Foreskin melanocyte (primary cell): ENCODE measurements at places on chromosomes 12 and 14.

GRCh38 chr14:95535226-95536021, 574 bp downstream of the GLRX5 start:
- no peak for DNase-seq

- no peak for DNase-seq
These were observed 3.8 kb upstream of the B3GNT4 start for GRCh38 chr12:122199484-122200355.

DNA sequence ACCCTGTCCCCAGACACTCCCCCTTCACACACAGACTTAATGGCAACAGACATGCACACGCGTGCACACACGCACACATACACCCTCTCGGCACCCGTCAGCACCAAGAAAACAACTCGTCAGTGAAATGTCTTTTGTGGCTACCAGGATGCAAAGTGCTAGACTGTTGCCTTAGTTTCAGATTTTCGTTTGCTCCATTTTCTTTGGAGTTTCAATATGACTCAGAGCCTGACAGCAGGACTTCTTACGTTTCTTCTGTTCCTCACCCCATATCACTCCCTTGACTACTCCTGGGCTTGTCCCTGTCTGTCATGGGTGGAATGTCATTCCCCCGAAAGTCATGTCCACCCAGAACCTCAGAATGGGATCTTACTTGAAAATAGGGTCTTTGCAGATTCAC, 182.9 kb downstream of the GLT1D1 start:
- DNase-seq: no peak

GRCh38 chr12:80045594-80045993, 53.7 kb upstream of the OTOGL start:
- DNase-seq: no peak

- DNase-seq: no peak
These were observed 284.8 kb downstream of the FBXL14 start for GRCh38 chr12:1309613-1310012.

- no peak for DNase-seq
These were observed 151.6 kb downstream of the KICS2 start for GRCh38 chr12:64070454-64070853.

GRCh38 chr14:57785058-57785457, 80.8 kb downstream of the SLC35F4 start:
- DNase-seq: no peak

DNA sequence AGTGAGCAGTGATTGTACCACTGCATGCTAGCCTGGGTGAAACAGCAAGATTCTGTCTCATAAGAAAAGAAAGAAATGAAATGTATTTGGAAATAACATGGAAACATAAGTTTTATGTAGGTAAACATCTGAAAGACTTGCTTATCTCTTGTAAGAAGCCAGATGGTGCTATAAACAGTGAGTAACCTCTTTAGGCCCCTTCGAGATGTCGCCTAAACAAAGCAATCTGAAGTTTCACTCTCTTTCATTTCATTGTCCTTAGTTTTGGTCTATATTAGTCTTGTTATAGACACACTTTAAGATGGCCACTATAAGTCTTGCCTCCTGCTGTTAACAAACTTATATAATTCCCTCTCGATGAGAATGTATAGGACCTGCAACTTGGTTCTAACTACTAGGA, 472.6 kb upstream of the ATP2B1 start:
- no peak for DNase-seq

- no peak for DNase-seq
These were observed 26.8 kb downstream of the EMP1 start for GRCh38 chr12:13223179-13223804.

GRCh38 chr14:105030836-105031396, 10.0 kb upstream of the CDCA4 start:
- DNase-seq: no peak

DNA sequence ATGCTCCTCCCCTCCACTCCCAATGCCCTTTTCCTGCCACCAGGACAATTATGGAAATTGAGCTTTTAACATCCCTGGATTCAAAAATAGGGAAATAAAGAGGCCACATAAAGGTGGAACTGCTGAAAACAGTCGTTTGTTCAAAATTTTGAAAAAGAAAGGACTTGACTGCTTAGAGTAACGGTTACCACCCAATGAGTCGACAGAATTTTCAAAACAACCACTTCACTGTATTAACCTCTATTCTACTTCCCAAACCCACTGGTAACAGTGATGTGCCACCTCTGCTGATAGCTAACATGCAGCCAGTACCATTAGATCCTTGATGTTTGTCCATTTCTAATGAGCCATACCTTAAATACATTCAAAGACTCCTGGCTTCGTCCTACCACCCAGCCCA, 4.9 kb downstream of the ST8SIA1 start:
- DNase-seq: no peak

- DNase-seq: peak; percentile 31
These were observed 9.2 kb upstream of the INF2 start for GRCh38 chr14:104680056-104680805.

DNA sequence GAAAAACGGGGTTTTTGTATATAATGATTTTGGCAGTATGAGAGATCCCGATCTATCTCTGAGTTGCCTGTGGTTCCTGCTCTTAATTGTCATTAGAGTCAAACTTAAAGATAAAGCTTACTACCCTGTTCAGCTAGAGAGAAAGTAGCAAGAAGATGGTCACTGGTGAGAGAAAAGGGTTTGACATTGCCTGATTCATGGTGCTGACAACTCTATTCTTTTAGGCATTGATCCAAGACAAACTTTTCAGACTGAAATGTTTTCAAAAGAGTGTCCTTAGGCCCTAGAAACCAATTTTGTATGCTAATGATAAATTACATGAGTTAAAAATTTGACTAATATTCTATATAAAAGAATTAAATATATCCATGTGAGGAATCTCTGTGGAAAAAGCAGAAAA, 35.1 kb downstream of the PELI2 start:
- no peak for DNase-seq

DNA sequence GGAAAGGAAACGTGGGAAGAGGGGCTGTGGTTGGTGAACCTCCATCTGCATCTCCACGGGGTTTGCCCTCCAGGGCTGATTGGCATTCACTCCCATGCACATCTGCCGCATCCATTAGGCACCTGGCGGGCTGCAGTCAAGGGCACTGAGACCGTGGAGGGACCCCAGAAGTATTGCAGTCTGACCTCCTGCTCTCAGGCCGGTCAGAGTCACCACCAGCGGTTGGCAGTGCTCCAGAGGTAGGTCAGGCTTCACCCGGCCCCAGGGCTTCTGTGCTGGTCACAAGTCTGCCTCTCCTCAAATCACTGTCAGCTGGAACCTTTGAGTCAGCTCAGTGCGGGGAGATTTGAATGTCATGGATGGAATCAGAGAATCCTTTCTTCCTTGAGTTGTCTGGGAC, 132.3 kb downstream of the PAPOLA start:
- DNase-seq: peak; percentile 27

- DNase-seq: no peak
These were observed 63.3 kb downstream of the SUSD6 start for GRCh38 chr14:69674546-69675244.

DNA sequence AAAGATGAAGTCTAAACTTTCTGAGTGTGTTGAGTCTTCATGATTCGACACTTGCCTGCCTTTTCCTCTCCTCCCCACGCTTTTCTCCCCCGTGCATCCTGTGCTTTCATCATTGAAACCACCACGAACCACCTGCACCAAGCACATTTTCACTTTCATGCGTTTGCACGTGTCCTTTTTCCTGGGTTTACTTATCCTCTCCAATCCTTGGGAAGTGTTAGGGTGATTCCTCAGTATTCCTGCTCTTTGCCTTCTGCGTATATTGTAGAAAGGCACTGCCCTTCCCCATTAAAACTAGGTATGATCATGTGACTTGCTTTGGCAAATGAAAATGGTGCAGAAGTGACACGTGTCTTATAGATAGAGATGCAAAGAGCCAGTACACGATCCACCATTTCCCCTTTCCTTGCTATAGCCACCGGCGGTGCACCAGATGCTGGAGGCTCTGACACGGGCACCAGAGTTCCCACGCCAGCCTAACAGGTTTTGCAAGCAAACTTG, 106.6 kb downstream of the BRMS1L start:
- DNase-seq: no peak

- no peak for DNase-seq
These were observed 71.9 kb downstream of the BCL11B start for GRCh38 chr14:99199846-99200653.

DNA sequence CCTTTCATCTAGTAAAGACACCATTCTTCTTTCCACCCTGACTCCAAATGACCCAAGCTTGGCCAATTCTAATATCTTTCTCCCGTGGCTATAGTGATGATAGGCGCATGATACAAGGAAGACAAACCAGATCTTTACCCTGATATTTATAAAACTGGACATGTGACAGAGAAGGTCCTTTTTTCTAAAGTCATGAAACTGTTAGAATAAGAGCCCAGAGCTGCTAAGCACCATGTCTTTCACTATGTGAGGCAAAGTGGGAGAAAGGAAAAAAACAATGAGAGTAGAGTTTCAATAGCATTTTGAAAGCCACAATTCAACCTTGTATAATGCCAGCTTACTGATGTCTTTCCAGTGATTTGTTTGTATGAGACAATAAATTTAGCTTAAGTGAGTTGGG, 212.4 kb downstream of the RASSF9 start:
- DNase-seq: peak; percentile 52

- DNase-seq: no peak
These were observed 432.9 kb downstream of the VRK1 start for GRCh38 chr14:97230051-97230450.

GRCh38 chr12:39341179-39341578, 101.7 kb downstream of the KIF21A start:
- no peak for DNase-seq

DNA sequence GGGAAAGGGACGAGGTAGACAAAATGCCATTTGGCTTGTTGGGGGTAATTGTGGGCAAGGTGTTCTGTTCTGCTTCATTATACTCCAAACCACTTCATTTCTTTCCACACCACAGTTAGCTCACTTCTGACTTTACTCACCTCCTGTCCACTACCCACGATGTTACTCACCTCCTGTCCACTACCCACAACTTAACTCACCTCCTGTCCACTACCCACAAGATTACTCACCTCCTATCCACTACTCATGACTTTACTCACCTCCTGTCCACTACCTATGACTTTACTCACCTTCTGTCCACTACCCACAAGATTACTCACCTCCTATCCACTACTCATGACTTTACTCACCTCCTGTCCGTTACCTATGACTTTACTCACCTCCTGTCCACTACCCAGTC, 10.1 kb upstream of the TWF1 start:
- DNase-seq: no peak

GRCh38 chr14:49920935-49921334, 28.1 kb downstream of the ARF6 start:
- DNase-seq: no peak

DNA sequence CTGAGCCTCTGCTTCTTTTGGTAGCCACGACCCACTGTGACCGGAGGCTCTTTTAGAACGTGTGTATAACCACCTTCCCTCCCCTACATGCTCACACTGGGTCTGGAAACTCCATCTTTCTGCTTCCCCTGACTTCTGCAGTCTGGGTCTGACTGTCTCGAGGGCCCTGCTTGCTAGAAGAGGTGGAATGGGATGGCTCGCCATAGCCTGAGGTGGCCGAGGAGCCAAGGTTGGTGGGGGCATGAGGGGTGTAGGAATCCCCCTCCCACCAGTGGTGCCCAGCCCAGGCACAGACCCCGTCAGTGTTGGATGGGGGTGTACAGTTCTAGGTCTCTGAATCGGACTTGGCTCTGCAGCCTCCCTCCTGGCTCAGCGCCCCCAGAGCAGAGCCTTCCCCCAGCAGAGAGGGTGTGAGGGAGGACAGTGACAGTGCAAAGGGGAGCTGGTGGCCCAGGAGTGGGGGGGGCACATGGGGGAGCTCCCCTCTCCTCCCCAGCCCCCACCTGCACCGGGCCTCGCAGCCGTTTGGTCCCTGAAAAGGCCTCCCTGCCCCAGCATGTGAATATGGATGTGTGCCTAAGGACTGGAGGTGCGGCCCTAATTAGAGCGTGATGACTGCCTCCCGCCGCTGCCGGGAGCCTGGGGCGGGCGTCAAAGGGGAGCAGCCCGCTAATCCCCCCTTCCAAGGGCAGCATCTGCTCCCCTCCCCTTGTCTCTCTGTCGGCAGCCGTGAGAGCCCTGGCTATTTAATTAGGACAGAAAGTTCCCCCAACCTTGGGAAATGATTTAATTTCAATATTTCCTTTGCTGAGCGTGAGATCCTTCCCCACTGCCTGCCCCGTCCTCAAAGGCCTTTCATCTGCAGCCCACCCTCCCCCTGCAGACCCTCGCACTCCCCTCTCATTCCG, 196.2 kb upstream of the C14orf180 start:
- DNase-seq: no peak

DNA sequence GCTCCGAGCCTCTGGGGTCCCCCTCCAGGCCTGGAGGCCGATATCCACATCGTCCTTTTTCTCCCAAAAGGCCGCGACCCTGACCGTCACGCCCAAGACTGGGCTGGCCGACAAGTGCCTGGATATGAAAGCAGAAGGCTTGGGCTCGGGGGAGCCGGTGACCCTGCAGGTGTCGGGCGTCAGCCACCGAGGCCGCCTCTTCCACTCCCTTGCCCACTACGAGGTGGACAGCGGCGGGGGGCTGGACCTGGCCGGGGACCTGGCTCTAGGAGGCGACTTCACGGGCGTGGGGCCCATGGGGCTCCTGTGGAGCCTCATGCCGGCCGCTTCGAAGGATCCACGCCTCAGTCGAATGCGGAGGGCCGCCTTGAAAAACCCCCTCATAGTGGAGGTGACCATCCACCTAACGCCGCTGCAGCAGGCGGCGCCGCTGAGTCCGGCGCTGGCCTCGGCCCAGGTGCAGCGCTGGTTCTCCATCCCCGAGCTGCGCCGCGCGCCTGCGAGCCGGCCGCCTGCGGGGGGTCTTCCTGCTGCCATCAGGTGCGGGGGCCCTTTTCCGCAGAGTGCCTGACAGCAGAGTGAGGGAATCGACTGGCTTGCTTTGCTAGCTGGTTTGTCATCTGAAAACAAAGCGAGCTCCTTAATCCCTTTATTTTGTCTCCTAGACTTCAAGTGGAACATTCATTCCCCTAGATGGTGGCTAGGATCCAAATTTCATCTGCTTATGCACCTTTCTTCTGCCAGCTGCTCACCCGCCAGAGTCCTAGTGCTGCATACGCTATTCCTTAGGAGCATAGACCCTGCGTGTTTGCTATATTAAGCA, 10.6 kb upstream of the DNAL1 start:
- no peak for DNase-seq

DNA sequence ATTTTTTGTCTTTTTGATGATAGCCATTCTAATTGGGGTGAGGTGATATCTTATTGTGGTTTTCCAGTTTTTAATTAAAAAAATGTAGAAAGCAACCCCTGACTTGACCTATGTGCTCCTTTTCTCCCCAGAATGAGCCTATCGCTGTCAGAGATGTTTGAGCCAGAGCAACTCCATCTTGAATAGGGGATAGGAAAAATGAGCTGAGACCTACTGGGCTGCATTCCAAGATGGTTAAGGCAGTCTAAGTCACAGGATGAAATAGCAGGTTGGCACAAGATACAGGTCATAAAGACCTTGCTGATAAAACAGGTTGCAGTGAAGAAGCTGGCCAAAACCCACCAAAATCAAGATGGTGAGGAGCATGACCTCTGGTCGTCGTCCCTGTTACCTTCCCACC, 13.8 kb downstream of the ERP27 start:
- DNase-seq: no peak

- no peak for DNase-seq
These were observed 103.3 kb upstream of the BBS10 start for GRCh38 chr12:76451528-76451927.

GRCh38 chr14:96077983-96078624, 38.9 kb downstream of the C14orf132 start:
- DNase-seq: no peak
